ENCODE measurements at places on chromosomes 3 and 15. TPM values are rescaled to one million over a fixed set of nuclear protein-coding genes. Genes with fewer than 3 reads are reported as not detected.

The SAXO2 gene
- total RNA-seq, result 0.17 TPM

The SCN11A gene
- total RNA-seq, result not detected

The RPN1 gene
- 458 TPM for total RNA-seq

The RASGRP1 gene
- total RNA-seq, result 0.37 TPM

The GPR15 gene
- not detected for total RNA-seq

The CLDN16 gene
- total RNA-seq, result 0.34 TPM

The GRAMD2A gene
- 0.17 TPM for total RNA-seq

The TRMT10C gene
- total RNA-seq, result 36.1 TPM

The NAA50 gene
- 201 TPM for total RNA-seq

The CSTA gene
- not detected for total RNA-seq

The LSMEM2 gene
- total RNA-seq, result not detected

Data from dermis blood vessel endothelial cell (primary cell).